Activated naive CD8-positive, alpha-beta T cell treated with anti-CD3 and anti-CD28 coated beads, Interleukin-2, amount 10 ng/mL, durations not matched to agents 7 days and 5 days (primary cell): ENCODE measurements at places on chromosomes 4 and X. TPM values are rescaled to one million over a fixed set of nuclear protein-coding genes. Genes with fewer than 3 reads are reported as not detected.

NKRF gene
- total RNA-seq = 14.3 TPM

PF4V1 gene
- not detected for total RNA-seq

TKTL2 gene
- total RNA-seq = not detected

SCML2 gene
- 1.8 TPM for total RNA-seq

MAGEA2 gene
- not detected for total RNA-seq

LRIT3 gene
- total RNA-seq = 0.17 TPM

TENM3 gene
- total RNA-seq = not detected

DNA sequence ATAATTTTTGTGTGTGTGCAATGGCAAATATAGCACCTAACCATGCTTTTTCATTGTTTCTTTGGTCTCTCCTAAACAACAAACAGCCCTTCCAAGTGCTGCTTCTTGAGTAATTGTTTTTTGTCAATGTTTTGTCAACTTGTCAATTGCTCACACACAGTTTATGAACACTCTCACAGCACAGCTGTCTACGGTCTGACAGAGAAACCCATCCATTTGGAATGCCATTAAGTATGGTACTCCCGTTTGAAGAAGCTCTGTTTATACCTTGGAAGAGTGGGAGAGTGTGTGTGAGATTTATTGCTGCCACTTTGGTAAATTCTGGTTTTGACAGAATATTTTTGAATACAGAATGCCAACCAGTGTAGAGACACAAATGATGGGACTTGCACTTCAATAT lies 254.6 kb downstream of the LDB2 start:
- DNase-seq = no peak

DNA sequence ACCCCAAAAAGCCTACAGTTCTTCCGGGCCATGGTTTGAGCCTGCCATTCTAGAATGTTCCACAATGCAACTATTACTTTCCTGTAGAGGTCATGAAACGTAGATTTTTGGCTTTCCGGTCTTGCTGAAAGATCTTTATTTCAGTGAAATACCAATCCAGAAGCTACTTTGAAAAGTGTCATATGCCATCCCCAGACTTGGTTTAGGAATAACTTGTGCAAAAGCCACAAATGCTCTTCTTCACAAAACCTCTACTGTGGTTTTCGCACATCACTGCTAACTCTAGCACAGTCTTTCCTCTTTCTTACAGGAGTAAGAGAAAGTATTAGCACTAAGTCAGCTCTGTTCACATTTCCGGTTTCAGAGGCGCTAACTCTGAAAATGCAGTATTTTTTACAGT lies 12.7 kb upstream of the CD40LG start:
- DNase-seq = no peak

- no peak for DNase-seq
These were observed 5.1 kb upstream of the SPON2 start for GRCh38 chr4:1177274-1178141.

DNA sequence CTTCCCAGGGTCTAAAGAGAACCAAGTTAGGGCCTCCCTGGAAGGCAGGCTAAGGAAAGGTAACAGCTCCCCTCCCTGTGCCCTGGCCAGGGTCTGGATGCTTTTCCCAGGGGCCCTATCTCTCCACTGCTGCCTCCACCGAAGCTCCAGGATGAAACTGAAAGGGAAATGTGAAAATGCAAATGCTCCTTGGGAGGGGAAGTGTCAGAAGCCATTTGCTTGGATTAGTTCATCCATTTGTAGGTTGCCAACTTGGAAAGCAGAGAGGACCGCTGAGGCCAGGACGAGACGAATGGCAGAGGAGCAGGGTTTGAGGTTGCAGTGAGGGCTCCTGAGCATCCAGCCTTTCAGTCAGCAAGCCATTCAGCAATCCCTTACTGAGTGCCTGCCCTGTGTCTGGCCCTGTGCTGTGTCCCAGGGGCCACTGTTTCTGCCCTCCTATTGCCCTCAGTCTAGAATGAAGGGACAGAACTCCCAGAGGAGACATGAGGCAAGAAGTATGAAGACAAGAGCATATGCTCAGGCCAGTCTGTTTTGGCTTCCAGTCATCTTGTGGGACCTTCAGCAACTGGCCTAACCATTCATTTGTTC lies 45.9 kb upstream of the PGRMC1 start:
- DNase-seq = no peak

DNA sequence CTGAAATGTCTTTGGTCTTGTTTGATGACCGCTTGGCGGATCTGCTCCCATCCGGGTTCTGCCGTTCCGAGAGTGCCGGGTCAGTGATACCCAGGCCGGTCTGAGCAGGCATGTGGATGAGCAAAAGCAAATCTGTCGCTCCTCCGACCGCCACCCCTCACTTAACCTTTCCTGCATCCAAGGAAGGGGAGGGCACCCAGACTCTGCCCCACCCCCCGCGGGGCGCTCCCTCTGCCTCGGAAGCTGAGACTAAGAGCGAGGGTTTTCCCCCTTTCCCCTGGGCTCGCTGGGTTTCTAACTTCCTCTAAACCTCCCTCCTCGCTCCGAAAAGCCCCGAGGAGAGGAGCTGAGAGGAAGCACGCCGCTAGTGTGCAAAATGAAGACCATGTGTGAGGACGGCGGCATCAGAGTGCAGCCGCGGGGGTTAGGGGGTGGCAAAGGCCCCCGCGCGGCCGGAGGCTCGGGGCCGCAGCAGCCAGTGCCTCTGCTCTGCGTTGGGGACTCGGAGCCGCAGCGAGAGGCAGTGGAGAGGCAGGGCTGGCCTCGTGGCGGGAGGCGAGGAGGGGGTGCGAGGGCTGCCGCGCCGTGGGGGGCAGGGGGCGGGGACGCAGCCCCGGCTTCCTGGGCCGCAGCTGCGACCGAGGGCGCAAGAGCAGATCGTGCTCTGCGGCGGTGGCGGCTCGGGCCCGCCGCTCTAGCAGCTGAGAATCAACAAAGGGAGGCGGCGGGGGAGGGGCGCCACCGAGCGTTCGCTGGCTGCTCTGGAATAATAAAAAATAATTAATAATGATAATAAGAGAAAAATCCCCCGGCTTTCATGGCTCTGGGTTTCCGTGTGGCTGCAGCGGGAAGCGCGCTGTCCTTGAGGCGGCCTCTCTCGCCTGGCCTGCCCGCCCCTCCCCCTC lies 55.8 kb upstream of the BCOR start:
- DNase-seq = peak; percentile 68

GRCh38 chr4:182556580-182556979 lies 313.4 kb downstream of the TENM3 start:
- DNase-seq = no peak

- DNase-seq = no peak
These were observed 72.9 kb downstream of the MED28 start for GRCh38 chr4:17687237-17687857.

DNA sequence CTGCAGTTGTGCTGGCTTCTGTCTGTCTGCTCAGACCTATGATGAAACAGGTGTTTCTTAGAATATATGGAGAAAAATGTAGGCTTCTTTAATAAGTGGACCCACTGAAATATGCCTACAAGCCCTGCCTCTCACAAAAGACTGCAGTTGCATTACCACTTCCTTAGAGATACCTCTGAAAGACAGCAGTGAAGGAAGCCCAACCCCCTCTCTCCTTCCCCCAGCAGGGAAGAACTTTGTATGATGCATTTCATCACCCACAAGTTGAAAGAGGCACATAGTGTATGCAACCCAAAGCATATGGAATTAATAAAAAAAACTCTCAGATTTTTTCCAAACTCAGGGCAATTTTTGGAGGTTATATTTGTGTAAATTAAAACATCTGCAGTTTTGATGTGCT lies 916.7 kb downstream of the TECRL start:
- DNase-seq = no peak

GRCh38 chr4:168720396-168720900 lies 223.6 kb downstream of the PALLD start:
- no peak for DNase-seq

DNA sequence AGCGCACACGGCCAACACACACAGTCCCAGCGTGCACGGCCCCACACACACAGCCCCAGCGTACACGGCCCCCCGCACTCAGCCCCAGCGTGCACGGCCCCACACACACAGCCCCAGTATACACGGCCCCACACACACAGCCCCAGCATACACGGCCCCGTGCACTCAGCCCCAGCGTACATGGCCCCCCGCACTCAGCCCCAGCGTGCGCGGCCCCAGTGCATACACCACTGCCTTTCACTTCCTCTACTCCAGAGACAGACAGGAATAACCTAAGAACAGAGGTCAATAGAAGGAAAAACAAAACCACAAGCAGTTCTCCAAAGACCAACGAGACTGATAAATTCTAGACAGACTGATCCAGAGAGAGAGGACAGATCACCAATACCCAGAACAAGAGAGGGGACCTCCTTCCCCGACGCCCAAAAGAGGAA lies 17.1 kb downstream of the GAK start:
- DNase-seq = peak; percentile 10

DNA sequence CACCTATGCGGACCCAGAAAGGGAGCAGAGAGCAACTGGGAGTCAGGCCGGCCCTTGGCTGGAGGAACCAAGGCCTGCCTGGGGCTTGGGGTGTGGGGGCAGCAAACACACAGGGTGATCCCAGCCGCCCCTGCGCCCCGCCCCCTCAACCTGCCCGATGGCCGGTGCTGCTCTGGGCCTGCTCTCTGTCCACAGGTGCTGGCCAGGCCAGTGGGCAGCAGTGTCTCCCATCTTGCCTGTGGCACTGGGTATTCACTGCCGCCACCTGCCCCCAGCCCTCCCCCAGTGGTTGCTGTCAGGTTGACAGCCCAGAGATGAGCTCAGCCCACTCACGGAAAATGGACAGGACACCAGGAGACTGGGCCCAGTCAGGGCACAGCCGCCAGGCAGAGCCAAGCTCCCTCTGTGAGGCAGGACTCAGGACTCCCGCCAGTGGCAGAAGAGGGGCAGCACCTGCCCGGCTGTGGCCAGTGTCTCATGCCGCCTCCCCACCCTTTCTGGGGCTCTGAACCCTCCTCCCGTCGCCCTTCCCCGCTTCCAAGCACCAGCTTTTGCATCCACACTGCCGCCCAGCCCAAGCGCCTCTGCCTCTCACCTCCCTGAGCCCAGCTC lies 4.7 kb downstream of the NKX1-1 start:
- DNase-seq = no peak

DNA sequence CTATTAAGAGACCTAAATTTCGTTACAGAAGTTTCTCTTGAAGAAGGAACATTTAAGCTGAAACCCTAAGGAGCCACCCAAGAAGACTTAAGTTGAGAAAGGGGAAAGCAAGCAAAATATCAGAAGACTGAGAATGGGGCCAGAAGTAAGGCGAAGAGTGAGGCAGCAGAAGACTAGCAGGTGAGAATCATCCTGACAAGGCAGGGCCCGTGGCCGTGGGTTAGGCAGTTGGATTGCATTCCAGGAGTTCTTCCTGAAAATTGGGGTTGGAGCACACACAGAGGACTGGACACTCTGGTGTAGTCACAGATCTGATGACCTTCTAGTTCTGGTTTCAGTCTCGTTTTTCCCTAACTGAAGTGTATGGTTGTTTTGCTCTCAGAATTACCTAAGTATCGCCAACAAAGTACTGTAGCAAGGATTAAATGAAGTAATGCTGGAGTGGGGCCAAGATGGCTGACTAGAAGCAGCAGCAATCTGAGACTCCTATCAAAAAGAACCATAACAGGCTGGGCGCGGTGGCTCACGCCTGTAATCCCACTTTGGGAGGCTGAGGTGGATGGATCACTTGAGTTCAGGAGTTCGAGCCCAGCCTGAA lies 94.4 kb upstream of the GUCY1A1 start:
- DNase-seq = no peak
